ENCODE measurements at places on chromosomes 1 and 21.

- peak; percentile 56 for DNase-seq
Measured at GRCh38 chr1:9494936-9495758, 44.1 kb upstream of the SLC25A33 start.

- no peak for DNase-seq
Measured at GRCh38 chr1:52179073-52179472, 37.2 kb downstream of the ZFYVE9 start.

- peak; percentile 49 for DNase-seq
Measured at GRCh38 chr1:37513795-37514349, 694 bp downstream of the MEAF6 start.

DNA sequence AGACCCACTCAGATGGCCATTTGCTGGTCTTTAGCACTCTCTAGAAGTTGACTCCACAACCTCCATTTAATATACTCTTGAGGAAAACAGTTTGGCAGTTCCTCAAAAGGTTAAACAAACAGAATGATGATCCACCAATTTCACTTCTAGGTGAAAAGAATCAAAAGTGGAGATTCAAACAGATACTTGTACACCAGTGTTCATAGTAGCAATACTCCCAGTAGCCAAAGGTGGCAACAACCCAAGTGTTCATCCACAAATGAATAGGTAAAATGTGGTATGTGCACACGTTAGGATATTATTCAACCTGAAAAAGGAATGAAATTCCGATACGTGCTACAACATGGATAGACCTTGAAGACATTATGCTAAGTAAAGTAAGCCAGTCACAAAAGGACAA lies 6.3 kb downstream of the PRCC start:
- DNase-seq, result no peak

All from stimulated activated CD4-positive, alpha-beta T cell treated with anti-CD3 and anti-CD28 coated beads, Interleukin-12 subunit alpha, Interleukin-12 subunit beta, amount 100 ng/mL, for 24 hours (primary cell).